NCI-H446 treated with DMSO at 0.1 percent for 48 hours (cell line): ENCODE measurements at places on chromosomes 11 and 22.

DNA sequence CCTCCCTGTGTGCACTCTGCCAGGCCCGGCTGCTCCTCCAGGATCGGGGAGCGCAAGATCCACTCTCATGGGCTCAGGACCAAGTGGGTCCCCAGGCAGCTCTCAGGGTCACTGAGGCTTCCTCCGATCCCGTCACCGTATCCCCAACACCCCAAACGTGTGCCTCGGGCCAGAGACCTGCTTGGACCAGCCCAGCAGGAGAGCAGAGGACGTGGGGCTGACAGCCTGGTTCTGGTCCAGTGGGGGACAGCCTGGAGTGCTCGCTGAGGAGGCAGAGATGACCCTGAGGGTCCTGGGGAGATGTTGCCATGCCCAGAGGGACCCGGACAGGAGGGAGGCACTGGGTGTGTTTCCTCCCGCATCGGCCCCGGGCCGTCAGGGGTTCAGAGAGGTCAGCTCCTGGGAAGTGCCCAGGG lies 1402.6 kb downstream of the BRD1 start:
- no peak for DNase-seq

DNA sequence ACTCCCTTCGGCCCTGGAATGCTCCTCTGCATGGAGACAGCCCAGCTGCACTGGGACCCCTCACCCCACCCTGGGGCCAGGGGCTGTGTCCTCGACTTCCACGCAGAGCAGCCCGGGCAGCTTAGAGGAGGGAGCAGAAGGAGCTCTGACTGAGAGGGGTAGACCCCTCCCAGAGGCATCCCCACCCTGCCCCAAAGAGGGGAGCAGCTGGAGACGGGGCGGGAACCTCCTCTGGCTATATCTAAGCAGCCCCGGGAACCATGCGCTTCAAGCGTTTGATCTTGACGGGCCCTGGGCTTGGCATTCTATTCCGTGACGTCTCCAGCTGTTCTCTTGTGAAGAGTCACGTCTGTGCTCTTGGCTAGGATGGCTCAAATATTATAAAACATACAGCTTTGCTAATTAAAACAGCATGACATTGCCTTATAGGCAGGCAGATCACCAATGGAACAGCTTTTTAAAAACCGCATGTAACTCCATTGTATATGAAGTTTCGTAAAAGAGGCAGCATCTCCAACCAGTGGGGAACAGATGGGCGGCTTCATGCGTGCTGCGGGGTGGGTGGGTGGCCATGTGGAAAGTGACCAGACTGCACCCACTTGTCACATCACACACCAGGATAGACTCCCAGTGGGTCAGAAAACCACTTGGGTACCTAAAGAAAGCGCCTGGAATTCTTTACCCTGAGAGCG lies 7.7 kb downstream of the KCNQ1 start:
- no peak for DNase-seq

DNA sequence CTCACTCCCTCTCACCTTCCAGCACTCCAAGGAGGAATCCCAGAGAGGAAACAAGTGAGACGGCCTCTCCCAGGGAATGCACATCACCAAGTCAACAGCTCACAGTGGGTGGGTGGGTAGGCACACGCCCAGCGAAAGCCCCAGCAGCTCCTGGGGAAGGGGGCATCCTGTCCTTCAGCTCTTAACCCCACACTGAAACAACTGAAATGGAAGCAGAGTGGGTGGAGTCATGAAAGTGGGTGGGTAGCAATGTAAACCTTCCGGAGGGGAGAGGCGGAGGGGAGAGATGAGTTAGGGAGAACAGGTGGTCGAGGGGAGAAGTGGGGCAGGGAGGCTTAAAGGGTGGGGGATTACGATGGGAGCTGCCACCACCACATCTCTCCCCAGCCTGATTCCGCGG lies 5.4 kb downstream of the MCHR1 start:
- no peak for DNase-seq

DNA sequence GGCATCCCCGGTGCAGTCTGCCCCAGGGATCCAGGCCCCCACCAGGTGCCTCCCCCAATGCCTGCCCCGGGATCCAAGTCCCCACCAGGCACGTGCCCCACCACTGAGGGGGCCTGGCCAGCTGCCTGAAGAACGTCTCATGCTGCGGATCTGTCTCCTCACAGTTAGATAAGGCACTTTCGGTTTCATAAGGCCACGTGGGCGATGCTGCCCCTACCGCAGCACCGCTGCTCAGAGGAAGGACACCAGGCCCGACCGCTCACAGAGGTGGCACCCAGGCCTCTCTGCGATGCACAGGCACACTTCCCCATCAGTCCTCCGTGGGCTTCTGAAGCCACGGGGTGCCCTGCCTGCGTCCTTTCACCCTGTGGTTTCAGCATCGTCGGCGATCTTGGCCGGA lies 68.1 kb upstream of the BID start:
- no peak for DNase-seq

- peak; percentile 5 for DNase-seq
These were observed 132.0 kb downstream of the BUD13 start for GRCh38 chr11:116640641-116641402.

DNA sequence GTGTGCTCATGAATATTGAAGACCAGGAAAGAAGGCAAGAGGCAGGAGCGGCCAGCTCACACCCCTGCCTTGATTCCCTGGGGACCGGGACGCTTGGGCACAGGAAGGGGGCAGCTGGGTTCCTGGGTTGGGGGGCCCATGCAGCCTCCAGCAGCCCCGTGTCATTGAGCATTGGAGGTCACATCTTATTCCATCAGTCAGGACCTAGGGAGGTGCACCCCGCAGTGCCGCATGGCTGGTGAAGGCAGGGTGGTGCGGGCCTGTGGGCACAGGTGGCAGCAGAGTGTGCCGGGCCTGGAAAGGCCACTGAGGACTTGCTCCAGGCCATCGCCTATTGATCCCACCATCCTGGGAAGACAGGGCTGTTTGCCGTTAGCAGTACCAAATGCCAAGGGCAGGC lies 116.3 kb upstream of the NECTIN1 start:
- no peak for DNase-seq

GRCh38 chr11:75667831-75668450 lies 897 bp downstream of the MAP6 start:
- peak; percentile 30 for DNase-seq

GRCh38 chr22:27578937-27579617 lies 222.5 kb downstream of the MN1 start:
- no peak for DNase-seq

DNA sequence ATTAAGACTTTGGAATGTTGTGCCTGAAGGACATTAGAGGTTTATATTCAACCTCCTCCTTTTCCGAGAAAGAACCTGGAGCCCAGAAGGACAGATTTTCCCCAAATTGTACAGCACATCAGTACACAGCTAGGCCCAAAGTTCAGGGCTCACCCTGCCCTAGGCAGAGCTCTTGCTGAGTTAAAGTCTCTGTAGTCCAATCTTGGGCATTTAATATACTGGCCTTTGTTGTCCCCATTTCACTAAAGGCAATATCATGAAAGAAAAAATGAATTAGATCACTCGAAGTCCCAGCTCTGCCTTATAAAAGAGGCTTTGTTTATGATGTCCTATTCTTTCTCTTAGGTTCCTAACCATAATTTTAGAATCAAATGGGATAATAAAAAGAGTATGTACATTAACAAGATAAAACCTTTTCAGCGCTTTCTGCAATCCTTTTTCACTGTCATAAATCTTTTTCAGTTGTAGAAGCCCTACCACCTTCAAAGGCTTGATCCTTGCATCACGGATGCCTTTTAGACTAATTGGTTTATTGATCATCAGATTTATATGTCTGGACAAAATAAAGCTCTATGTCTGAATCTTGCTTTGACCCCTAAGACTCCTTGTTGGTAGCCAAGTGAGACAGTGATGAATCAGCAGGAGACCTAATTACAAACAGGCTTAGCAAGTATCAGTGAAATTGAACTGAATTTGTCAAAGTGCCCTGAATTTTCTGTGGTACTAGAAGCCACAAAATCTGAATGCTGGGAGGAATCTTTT lies 39.8 kb downstream of the RELT start:
- no peak for DNase-seq

DNA sequence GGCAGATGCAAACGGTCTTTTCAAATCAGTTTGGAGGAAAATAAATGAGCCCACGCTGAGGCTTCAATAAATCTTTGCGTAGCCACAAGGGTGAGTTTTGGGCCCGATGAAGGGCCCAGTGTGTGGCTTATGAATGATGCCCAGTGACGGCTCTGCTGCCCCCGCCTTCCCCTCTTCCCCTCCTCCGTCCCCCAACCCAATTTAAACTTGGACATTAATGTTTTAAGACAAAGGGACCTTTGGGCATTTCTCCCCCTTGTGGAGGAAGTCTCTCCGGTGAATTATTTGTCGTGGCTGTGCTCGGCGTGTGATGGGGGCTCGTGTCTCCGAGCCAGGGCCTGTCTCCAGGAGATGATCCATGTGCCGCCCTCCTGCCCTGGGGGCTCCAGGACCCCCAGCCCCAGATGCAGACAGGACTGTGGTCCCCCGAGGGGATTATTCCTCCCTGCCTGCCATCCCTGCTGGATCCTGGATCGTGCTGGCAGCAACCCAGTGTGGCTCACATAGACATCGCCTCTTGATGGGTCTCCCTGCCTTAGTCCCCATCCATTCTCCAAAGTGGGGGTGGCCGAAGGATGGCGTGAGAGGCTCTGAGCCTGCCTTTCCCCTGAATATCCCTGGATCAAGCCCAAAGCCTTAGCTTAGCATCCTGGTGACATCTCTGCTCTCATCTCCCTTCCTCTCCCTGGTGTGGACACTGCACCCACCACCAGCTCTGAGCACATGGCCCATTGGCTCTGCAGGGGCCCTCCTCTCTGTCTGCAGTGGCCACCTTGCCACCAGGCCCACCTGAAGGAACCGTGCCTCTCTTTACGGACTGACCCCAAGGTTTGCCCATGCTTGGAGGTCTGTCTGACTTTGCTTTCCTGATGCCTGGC lies 56.4 kb downstream of the SMIM38 start:
- DNase-seq = no peak

DNA sequence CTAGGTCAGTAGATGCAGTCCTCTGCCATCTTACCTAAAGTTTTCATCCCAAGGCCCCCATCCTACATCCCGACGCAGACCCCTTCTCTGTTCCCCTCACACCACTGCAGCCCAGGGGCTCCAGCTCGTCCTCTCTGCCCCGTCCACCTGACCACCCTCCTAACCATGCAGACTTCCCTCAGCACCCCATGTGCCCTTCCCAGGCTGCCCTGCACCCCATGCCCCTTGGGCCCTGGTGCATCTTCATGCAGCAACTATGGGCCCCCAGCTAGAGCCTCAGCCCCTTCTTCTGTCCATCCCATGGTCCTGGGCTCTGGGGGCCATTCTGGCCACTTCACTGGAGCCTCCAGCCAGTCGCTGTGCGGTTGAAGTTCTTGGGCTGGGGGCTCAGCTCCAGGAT lies 2.9 kb downstream of the PRR33 start:
- no peak for DNase-seq

DNA sequence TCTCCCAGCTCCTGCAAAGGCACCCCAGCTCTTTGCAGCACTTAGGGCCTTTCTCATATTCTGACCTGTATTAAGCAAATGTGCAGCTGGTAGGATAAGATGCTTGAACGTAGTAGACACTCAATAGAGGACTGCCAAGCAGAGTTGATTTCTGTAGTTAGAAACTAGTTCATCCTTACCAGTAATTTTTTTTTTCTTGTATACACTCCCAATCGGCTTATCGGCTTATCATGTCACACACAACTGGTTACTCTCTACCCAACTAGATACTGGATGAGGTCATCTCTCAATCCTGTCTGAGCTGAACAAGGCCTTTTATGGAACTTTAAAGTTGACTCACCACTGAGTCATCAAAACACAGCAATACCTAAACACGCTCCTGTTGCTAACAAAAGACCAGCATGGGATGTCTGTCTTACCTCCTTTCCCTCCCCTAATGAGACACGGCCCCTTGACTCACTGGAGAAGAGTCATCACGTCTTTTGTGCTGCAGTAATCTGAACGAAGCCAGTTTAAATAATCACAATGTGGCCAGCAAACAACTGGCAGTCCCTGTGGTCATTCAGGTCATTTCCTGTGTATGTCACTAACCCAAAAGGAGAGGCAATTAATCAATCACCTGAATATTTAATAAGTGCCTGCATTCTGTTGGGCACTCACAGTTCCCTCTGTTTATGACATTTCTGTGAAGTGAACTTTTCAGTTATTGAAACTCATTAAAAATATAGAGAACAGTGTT lies 7.5 kb upstream of the WEE1 start:
- DNase-seq = peak; percentile 68

DNA sequence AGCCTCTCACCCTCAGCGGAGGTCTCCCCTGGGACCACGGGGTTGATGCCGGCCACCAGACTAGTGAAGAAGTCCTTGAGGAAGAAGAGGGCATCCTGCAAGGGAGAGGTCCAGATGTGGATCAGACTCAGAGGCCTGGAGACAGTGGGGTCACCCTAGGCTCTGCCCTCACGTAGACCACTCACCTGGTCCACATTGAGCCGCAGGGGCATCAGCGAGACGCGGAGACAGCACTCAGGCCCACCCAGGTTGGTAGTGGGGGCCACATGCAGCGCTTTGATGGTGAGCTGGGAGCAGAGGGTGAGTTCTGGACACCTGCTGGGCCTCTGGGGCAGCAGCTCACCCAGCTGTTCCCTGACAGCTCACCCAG lies 18.9 kb downstream of the ATG2A start:
- DNase-seq = no peak

GRCh38 chr11:70063555-70063954 lies 14.6 kb upstream of the ANO1 start:
- no peak for DNase-seq
